ENCODE measurements at places on chromosomes 1 and 21. TPM values are rescaled to one million over a fixed set of nuclear protein-coding genes. Genes with fewer than 3 reads are reported as not detected.

The F5 gene
- polyA plus RNA-seq, result 0.36 TPM

The IL20 gene
- polyA plus RNA-seq, result not detected

The EPHA10 gene
- 1.9 TPM for polyA plus RNA-seq

The RAD54L gene
- polyA plus RNA-seq, result 9.7 TPM

The SPRR3 gene
- polyA plus RNA-seq, result 10.3 TPM

The PIK3C2B gene
- polyA plus RNA-seq, result 31.1 TPM

The ANKRD35 gene
- polyA plus RNA-seq, result 1.1 TPM

The RXRG gene
- not detected for polyA plus RNA-seq

The MAP1LC3C gene
- 3.1 TPM for polyA plus RNA-seq

The CA14 gene
- 0.34 TPM for polyA plus RNA-seq

The LRRC38 gene
- polyA plus RNA-seq, result not detected

The PCSK9 gene
- polyA plus RNA-seq, result 3.9 TPM

The HHIPL2 gene
- 0.30 TPM for polyA plus RNA-seq

The ADGRB2 gene
- 43.7 TPM for polyA plus RNA-seq

The PDZK1IP1 gene
- polyA plus RNA-seq, result 134 TPM

The C1orf87 gene
- not detected for polyA plus RNA-seq

The SGIP1 gene
- 2.2 TPM for polyA plus RNA-seq

The CCDC30 gene
- polyA plus RNA-seq, result 4.4 TPM

The BSND gene
- 0.01 TPM for polyA plus RNA-seq

The TENT5C gene
- polyA plus RNA-seq, result 3.1 TPM

The CFAP45 gene
- polyA plus RNA-seq, result 0.36 TPM

The SLC25A34 gene
- polyA plus RNA-seq, result 51.2 TPM

The DNASE2B gene
- polyA plus RNA-seq, result 0.18 TPM

The SFN gene
- 67.8 TPM for polyA plus RNA-seq

The CD2 gene
- 14.9 TPM for polyA plus RNA-seq

The FAM167B gene
- 2.7 TPM for polyA plus RNA-seq

The CD5L gene
- not detected for polyA plus RNA-seq

The PLA2G2F gene
- polyA plus RNA-seq, result not detected

The TNNT2 gene
- 4.0 TPM for polyA plus RNA-seq

All from small intestine (tissue), 16 donors.